ENCODE measurements at places on chromosomes 1 and 21. TPM values are rescaled to one million over a fixed set of nuclear protein-coding genes. Genes with fewer than 3 reads are reported as not detected.

The LCE3C gene
- not detected for total RNA-seq

The PITHD1 gene
- total RNA-seq: 48.1 TPM

The SEMA4A gene
- 20.3 TPM for total RNA-seq

The FAM177B gene
- not detected for total RNA-seq
